ENCODE measurements at places on chromosomes 5 and 9.

DNA sequence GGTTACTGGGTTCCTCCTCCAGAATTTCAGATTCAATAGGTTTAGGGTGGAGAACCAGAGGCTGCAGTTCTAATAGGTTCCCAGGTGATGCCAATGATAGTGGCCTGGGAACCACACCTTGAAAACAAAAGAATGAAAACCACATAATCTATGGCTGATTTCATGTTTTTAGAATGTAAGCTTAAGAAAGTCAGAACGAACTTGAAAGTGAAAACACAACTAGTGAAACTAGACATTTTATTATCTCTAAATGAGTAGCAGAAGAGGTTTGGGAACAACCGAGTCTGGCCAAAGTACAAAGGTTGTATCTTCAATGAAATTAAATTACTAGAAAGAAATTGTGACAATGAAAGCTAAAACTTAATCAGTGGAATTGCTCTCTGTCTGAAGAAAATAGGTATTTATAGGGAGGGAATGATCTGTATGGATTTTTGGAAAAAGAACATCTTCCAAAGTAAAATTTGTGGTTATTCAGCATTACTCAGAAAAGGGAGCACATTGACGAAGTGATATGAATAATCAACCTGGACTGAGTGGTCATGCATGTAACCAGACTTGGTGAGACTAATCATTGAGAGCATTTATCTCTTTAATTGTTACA is 24.9 kb upstream of the CEP120 start:
- DNase-seq: no peak

DNA sequence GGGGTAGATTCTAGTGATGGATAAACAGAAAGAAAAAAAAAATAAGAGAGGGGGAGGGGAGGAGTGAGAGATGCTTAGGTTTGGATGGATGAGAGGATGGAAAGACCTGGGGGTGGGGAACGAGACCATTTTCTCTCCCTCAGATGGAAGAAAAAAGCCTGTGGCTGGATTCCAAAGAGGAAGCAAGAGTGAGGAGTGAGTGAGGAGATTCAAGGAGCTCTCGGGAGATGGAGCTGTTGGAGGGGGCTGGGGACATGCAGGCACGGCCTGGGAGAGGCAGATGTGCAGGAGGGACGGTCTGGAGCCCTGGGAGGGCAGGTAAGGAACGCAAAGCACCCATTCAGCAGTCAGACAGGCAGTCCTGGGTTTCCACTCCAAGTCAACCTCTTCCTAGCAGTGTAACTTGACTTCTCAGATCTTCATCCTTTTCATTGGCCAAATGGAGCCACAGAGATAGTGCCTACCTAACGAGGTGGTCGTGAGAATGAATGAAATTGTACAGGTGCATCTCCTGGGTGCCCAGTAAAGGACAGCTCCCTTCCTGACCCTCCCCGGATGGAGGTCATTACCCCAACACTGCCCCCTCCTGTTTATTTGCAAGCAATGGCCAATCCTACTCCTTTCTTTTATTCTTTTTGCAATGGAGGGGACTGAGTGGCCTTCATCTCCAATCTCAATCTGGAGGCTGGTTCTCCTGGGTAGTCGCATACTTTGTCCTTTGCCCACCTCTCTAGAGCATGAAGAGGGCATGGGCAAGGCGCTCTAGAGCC is 52.2 kb downstream of the PCDH1 start:
- DNase-seq: no peak

DNA sequence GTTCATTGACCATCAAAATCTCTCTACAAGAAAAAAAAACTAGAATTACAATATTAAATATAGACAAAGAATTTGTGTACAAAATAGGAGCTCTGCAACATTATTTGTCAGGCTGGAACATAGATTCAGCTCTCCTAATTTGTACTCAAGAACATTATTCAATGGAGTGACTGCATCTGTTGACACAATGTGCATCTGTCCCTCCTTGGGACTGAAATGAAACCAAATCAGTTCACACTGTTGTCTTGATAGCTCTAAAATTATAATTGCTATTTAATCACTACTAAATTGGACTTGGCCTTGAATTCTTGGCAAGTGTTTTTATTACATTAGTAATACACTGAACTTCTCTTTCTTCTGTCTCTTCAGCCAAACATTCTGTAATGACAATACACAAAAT is 47.7 kb downstream of the FTMT start:
- no peak for DNase-seq

DNA sequence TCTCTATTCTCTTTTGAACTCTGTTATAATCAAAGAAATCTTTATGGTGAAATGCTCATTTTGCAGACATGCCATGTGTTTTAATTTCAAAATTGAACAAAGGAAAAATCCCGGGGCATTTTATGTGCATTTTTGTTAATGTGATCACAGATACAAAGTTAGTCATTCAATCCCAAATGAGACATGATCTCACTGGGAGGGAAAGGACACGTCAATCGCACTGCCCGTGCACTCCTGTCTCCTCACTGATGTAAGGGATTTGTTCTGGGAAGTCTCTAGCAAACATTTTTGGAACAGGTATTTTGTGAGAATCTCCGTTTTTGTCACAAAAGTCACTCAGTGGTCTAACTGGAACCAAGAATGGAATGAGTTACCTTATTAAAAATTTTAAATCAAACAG is 97.9 kb upstream of the RANBP6 start:
- DNase-seq: no peak

DNA sequence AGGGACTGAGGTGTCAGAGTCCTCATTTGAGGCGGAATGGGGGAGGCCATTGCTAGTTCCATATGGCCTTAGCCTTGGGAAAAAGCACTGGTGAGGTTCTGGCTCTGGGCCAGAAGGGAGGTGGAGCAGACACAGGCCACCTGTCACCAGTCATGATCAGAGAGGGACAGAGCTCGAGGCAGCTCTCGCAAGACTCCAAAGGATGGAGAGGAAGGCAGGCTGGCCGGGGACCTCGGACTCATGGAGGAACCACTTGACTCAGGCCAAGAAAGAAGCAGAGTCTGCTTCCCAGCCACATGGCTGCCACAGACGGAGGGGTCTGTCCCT is 29.2 kb upstream of the NSMF start:
- no peak for DNase-seq

DNA sequence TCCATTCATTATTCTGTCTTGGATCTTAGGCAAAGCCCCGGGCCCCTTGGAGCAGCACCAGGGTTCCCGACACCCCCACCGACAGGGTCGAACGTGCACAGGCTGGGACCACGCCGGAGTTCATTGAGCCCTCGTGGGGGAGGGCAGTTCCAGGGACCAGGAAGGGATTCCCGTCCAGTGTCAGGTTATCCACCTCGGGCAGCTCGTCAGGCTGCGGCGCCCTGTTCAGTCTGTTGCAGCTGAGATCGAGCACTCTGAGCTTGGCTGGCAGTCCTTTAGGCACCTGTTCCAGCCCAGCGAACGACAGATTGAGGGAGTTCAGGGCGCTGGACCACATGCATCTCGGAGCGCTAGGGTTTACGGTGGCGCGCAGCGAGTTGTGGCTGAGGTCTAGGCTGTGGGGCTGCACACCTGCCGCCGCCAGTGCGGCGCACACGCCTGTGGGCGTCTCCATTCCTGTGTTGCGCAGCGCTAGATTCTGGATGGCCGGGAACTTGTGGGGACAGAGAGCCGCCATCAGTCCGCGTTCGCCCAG is 1.1 kb downstream of the CD14 start:
- DNase-seq: no peak

DNA sequence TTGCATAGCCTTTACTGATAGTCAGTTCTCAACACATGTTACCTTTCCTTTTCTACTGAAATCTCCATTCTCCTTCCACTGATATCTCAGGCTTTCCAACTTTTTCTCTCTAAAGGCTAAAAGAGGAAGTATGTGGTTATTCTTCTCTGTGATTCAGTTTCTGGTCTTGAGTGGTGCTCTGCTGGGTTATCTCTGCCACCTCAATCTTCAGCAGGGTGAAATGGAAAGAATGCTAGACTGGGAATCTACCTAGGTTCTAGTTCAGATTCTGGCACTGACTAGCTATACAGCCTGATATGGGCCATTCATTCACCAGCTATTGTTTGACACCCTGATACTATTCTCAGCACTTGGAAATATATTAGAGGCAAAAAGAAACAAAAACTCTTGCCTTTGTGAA is 124.9 kb upstream of the GRIA1 start:
- DNase-seq: no peak

DNA sequence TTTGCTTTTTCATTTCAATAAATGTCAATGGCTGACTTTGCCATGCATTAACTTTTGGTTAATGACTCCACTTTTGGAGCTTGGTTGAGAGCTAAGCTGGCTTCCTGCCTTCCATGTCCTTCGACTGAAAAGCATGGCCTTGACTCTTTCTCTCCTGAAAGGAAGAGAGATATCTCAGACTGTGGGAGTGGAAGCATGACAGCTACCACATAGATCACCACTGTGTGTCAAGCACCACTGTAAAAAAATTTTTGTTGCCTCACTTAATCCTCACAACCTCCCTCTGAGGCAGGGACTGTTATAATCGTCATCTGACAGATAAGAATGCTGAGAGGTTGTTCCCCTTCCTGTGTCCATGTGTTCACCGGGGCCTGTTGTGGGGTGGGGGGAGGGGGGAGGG is 184.8 kb downstream of the RORB start:
- no peak for DNase-seq

GRCh38 chr5:149172709-149173505 is 31.6 kb downstream of the ABLIM3 start:
- no peak for DNase-seq

- DNase-seq: no peak
These were observed 71.3 kb downstream of the RASEF start for GRCh38 chr9:82991671-82992070.

DNA sequence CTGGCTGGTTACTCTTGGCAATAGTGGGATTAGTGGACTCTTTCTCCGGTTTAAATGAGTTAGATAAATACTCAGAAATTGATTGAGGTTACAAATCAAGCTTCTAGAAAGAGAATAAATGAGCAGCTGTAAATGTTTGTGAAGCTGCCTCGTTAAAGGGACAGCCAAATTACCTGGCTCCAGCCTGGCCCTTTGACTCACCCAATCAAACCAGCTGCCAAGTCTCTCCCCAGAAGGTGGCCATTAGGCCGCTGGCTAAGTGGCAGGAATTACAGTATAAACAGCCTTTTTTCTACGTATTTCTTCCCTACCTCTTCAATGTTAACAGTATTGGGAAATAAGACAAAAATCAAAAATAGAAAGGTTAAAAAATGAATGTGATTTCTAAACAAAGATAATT is 46.0 kb upstream of the SRFBP1 start:
- no peak for DNase-seq

DNA sequence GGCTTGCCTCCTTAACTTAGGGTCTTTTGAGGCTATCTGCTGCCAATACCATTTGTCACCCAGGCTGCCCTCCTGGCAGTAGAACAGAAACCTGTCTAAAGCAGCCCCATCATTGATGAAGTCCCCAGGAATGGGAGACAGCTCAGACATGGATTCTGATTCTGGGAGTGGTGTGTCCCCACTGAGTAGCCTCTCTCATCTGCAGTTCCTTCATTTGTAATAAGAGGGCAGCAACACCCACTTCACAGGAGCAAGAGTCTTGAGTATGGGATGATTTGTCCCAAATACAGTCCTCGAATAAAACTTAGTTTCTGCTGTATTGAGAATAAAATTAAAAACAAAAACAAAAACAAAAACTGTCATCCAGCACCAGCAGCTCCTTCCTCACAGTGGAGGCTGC is 167.6 kb downstream of the ASTN2 start:
- DNase-seq: no peak

- no peak for DNase-seq
These were observed 56.9 kb downstream of the ANKRD55 start for GRCh38 chr5:56176155-56176798.

Data from right atrium auricular region (tissue), 2 donors.